Small intestine (tissue), 16 donors: ENCODE measurements at places on chromosomes 6 and 20.

GRCh38 chr6:110826236-110827129 lies 11.2 kb upstream of the CDK19 start:
- DNase-seq = no peak

DNA sequence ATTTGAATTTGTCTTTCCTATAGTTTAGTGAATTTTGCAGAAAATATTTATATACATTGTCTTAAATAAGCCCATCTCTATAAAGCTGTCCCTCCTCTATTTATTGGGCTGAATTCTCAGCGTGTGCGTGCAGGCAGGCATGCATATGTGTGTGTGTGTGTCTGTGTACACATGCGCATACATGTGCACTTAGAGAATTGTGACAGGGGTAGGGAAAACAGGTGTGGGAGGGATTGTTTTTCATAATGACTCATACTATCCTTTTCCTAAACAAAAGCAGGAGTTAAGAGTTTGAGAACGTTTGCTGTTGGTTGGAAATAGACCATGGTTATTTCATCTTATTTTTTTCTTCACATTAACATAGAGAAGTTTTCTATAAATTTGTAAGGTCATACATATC lies 43.4 kb upstream of the FABP7 start:
- no peak for DNase-seq

GRCh38 chr6:43282060-43282459 lies 16.0 kb upstream of the SLC22A7 start:
- no peak for DNase-seq

- no peak for DNase-seq
These were observed 133.4 kb upstream of the CDH4 start for GRCh38 chr20:61118429-61119224.

DNA sequence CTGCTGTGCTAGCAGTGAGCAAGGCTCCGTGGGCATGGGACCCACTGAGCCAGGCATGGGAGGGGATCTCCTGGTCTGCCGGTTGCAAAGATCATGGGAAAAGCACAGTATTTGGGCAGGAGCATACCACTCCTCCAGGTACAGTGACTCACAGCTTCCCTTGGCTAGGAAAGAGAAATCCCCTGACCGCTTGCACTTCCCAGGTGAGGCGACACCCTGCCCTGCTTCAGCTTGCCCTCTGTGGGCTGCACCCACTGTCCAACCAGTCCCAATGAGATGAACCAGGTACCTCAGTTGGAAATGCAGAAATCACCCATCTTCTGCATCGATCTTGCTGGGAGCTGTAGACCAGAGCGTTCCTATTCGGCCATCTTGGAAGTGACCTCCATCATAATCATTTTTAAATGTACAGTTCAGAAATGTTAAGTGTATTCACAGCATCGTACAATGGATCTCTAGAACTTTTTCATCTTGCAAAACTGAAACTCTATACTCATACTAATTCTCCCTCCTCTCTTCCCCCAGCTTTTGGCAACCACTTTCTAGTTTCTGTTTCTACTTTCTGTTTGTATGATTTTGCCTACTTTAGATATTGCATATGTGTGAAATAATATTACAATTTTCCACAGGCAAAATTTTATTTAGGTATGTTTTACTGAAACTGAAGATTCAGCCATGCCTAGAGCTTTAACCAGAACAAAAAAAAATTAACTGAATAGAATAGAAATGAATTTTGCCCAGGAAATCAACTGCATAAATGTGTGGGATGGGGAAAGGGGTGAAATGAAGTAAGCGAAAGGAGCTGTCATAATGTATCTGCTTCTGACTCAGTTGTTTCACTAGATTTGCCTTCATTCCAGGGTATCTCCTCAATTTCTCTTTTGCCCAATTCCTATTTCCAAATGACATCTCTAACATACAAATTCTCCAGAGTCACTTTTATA lies 100.0 kb downstream of the RWDD2A start:
- no peak for DNase-seq

DNA sequence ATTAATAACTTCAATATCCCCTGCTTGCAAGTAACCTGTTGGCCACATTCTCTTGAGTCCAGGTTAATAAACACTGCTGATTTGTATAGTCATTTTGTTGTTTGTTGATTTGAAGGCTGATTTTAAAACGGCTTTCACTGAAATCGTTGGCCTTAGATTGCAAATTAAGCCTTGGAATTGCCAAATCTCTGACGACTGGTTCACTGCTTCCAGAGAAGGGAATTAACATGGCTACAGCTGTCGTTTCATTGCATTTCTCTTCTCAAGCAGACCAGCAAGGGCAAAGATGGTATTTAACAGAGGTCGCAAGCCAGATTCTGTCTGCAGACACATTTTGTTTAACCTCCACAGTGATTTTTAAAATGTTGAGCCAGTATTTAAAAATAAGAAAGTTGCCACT lies 470.9 kb downstream of the TFAP2A start:
- no peak for DNase-seq

DNA sequence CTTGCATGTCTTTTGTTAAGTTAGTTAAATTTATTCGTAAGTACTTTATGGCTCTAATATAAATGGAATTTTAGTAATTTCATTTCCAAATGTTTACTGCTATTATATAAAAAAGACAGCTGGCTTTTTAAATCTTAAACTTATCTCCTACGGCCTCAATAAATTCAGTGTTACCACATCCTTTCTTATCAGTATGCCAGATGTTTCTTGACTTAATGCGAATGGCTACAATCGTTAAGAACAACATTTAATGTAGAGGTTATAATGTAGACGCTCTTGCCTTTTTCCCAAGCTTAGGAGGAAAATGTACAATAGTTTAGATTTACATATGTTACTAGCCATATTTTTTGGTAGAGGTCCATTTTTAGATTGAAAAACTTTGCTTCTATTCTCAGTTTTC lies 659.4 kb downstream of the TENT5A start:
- DNase-seq = no peak

GRCh38 chr6:52337633-52338290 lies 24.2 kb upstream of the PAQR8 start:
- no peak for DNase-seq

GRCh38 chr6:515267-515666 lies 123.7 kb downstream of the IRF4 start:
- DNase-seq = no peak

- DNase-seq = no peak
These were observed 717.6 kb upstream of the MAP3K7 start for GRCh38 chr6:91304521-91304920.

DNA sequence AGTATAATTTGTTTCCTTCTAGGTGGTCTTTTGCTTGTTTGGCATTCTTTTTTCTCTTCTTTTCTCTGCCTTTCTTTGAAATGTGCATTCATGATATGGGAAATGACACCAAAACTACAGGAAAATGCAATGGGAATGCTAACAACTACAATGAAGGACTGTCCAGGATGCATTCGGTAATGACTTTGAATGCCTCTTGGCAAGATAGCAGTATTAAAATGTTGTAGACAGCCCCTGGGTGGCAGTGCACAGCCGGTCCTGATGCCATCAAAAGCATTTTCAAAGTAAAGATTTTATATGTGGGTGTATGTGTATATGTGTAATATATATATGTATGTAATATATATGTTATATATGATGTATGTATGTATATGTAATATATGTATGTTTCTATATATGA lies 218.8 kb upstream of the MMS22L start:
- DNase-seq = no peak

- DNase-seq = no peak
These were observed 386.6 kb downstream of the NKAIN2 start for GRCh38 chr6:124190256-124190655.

DNA sequence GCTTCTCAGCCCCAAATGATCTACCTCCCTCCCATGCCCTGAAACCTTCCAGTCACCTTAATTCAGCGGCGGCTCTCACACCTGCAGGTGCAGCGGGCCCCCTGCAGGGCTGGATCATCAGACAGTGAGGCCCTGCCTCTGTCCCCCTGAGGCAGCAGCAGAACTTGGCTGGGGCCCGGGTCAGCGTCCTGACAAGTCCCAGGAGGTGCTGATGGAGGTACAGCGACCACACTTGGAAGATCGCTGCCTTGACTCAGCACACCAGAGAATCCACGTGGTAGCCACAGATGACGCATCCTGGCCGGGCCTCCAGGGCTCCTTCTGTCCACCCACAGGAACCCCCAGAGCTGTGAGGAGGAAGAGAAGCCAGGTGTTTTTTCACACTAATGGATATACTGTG lies 116.4 kb upstream of the THBS2 start:
- DNase-seq = no peak

DNA sequence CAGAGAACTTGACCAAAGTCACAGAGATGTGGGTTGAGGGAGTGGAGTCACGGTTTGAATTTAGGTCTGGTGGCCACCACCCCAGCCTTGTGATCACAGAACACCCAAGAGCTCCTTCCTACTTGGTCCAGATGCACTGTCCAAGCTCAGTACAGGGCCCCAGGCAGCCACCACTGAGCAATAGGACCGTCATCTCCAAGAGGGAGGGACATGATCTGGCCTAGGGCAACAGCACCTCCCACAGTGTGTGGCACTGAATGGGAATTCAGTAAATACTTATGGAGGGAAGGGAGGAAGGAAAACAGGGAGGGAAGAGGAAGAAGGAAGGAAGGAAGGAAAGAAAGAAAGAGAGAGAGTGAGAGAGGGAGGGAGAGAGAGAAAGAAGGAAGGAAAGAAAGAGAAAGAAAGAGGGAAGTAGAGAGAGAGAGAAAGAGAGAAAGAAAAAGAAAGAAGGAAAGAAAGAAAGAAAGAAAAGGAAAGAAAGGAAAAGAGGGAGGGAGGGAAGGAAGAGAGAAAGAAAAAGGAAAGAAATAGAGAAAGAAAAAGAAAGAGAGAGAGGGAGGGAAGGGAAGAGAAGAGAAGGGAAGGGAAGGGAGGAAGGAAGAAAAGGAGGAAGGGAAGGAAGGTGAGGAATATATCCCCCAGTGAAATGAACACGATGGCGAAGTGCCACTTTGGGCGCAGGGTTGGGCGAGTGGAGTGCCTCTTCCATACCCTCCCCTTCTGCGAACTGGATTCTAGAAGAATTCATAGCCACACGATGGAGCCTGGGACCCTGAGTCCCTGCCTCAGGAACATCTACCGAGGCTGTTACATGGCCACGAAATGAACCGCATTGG lies 243.7 kb downstream of the TFAP2C start:
- DNase-seq = no peak

DNA sequence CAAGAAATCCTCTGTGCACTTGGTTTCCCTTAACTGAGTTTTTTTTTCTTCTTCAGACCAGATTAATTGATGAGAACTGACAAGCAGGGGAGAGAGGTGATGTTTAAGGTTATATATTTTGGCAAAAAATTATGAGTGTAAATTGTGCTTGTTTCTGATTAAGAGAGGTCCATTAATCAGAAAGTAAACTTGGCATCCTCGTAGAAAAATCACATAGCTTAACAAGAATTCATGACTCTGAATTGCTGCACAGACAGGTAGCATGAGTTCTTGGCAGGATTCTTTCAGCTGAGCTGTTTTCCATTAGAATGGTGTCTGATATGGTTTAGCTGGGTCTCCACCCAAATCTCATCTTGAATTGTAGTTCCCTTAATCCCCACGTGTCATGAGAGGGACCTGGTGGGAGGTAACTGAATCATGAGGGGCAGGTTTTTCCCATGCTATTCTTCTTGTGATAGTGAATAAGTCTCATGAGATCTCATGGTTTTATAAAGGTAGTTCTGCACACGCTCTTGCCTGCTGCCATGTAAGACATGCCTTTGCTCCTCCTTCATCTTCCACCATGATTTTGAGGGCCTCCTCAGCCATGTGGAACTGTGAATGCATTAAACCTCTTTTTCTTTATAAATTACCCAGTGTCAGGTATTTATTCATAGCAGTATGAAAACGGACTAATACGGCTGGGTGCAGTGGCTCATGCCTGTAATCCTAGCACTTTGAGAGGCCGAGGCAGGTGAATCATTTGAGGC lies 34.2 kb upstream of the DDR1 start:
- no peak for DNase-seq

DNA sequence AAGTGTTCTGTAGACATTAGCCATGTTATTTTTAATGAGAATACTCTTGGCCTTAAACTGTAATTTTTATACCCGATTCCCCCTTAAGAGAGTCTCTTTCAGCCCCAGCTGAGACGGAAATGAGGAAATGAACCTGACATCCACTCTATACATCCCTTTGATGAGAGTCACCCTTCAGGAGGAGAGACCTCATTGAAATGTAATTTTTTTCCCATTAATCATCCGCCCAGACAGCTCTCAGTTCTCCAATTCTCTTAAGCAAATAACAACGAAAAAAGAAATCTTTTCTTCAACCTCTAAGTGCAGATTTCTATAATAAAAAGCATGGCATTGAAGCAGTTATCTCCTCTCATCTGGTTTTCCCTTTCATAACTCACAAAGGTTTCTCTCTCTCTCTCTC lies 243.8 kb upstream of the PMEPA1 start:
- no peak for DNase-seq
